ENCODE measurements at places on chromosomes 12 and 14. TPM values are rescaled to one million over a fixed set of nuclear protein-coding genes. Genes with fewer than 3 reads are reported as not detected.

DNA sequence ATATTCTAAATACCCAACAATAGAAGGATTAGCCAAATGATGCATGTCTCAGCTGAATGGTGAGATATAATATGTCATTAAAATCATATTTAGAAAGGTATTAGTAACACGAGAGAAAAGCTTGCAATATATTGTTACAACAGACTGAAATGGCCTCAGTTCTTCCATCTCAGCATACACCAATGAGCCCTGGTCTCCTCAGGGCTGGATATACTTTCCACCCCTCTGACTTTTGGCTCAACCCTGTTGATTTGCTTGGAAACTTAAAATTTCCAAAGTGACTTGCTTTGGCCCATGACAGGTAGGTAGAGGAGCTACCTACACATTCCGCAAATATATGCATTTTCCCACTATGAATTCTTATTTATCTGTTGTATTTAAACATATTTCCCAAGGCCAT lies 908.1 kb upstream of the TMEM132C start:
- no peak for DNase-seq

- DNase-seq = no peak
Measured at GRCh38 chr14:61322011-61322798, 826 bp downstream of the PRKCH start.

DNA sequence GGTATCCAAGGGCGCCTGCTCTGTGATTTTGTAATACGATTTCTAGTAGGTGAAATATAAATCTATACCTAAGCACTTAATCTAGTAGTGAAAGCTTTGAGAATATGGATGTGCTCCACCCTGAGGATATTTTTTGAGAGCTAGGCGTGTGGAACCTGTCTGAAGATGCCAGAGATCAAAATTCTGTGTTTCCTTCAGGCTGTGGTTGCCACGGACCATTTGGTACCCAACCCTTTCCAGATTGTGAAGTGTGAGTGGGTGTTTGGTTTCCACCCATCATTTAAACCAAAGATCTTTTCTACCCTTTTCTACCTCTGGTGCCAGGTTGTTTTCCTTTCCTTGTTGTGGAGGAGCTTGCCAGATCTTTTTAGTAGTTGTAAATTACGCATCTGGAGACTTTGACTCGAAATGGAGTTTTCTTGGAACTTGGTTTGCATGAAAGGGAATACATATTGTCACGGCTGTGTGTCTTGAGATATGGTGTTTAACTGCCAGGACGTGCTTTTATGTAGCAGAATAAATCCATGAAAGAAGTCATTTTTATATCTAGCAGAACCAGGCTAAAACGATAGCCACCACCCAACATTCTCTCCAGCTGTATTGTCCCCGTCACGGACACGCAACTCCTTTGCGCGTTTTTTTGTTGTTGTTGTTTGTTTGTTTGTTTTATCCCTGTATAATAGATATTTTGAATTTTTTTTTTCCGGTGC lies 2.2 kb downstream of the LRFN5 start:
- no peak for DNase-seq

DNA sequence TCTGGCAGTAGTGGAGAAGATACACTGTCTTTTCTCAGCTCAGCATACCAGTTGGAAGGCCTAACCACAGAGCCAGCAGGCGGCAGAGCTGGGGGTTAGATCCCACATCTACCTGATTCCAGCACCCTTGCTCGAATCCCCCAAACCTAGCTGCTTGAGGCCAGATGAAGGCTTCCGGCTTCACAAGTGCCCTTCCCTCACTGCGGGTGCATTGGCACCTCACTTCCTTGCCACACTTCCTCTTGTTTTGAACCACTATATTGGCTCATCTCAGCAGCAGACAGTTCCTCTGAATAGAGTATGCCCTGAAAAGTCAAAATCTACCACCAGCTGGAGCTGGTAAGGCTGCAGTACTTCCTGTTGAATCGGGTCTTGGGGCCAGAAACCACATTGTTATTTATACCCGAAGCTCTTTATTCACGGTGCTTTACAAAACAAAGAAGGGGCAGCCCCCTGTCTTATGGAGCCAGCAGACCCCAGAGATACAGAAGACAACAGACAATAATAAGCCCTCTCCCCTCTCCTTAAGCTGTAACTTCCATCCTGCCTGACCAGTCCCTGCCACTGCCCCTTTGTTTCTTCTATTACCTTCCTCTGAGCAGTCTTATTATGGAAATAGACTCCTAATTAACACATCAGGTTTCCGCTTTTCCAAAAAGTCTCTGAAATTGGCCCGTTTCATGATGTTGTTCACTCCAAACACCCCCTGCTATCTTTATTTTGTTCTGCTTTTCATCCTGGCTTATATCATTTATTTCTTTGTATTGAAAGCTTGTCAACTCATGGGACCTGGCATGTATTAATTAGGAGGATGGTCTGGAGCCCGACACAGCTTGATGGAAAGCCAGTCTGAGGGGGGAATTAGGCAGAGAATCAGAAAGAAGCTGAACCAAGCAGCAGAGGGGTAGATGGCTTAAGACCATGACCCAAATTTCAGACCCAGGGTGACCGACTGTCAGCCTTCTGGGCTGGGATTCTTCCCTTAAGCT lies 233.5 kb downstream of the EFCAB11 start:
- DNase-seq = peak; percentile 89

GRCh38 chr12:51318846-51319599 lies 5.0 kb downstream of the BIN2 start:
- peak; percentile 54 for DNase-seq

GRCh38 chr14:72640911-72641485 lies 252.9 kb downstream of the DPF3 start:
- DNase-seq = no peak

GRCh38 chr14:39467889-39468524 lies 35.8 kb upstream of the FBXO33 start:
- no peak for DNase-seq

DNA sequence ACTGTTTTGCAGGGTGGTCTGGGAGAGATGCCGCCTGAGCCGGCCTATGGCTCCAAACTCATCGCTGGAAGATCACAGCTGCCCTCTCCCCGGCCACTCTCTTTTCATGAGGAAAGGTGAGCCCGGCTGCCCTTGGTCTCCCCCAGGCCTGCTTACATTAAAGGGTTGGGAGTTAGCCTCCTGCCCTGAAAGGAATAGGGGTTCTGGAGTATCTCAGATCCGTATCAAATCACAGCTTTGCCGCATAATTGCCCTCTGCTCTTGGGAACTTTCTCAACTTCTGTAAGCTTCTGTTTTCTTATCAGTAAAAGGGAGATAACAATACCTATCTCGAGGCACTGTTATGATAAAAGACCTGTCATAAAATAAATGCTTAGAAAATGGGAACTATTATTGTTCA lies 17.6 kb downstream of the PHLDA1 start:
- DNase-seq = no peak

- no peak for DNase-seq
Measured at GRCh38 chr12:87142342-87142741, 886.2 kb upstream of the MGAT4C start.

DNA sequence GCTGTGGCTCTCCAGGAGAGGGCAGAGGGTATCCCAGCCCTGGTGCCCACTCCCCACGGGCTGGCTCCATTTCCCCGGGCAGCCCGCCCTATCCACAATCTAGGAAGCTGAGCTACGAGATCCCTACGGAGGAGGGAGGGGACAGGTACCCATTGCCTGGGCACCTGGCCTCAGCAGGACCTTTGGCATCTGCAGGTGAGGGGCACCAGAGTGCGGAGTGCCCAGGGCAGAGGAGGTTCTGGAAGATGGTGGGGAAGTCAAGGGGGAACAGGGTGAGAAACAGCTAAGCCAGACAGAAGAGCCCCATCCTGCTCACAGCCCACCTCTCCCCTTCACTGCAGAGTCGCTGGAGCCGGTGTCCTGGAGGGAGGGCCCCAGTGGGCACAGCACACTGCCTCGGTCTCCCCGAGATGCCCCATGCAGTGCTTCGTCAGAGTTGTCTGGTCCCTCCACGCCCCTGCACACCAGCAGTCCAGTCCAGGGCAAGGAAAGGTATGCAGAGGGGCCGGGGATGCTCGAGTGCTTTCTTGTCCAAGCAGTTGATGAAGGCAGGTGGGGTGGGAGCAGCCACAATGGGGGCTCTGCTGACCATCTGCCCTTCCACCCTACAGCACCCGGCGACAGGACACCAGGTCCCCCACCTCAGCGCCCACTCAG lies 10.3 kb downstream of the TNS2 start:
- no peak for DNase-seq

DNA sequence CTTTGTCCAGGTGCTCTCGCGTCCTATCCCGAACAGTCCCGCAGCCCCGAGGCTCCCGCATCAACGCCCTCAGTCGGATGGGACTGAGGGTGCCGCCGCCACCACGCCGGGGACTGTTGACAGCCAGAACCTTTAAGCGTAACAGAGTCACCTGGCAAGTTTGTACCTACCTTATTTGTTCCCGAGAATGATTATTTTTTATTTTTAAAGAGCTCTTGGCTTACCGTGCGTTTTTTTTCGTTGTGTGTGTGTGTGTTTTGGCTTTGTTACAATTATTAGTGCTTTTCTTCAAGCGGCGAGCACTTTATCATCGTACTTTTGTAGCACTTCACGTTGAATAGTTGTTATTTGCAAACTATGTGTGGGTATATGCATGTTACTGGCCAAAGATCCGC lies 463 bp downstream of the COA8 start:
- DNase-seq = no peak

DNA sequence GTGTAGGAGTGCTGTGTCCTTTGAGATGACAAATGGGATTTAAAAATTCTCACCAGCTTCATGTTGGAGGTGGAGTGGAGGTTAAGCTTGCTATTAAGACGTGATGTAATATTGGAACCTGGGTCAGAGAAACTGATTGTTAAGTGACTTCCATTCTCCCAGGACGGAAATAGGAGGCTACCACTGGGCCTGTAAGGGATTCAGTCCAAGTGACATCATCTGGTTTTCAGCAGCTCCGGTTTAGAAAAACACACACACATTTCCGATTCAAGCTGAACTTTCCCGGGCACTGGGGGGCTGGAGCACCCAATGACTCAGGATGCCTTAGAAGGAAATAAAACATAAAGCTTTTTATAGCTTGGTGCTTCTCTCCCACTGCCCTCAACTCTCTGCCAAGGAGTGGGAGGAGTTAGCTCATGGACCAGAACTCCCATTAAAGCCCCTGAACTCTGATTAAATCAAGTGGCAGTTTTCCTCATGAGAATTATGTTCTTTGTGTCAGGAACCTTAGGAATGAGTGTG lies 12.4 kb downstream of the CALM1 start:
- no peak for DNase-seq

GRCh38 chr12:12734561-12735071 lies 17.4 kb downstream of the CDKN1B start:
- no peak for DNase-seq

DNA sequence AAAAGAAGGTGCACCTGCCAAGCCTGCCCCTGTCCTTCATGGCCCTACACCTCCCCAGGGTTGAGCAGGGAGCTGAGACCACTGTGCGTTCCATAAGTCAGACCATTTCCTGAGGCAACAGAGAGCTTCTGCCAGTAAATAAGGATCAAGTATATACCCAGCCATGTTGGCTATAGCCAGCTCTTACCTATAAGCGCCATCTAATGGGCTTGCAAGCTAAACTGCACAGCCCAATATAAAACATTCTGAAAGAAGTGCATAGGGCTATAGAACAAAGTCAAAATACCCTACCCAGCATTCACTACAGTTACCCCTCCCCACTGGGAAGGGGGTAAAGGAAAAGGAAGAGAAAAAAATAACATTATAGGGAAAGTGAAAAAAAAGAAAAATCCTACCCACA lies 59.3 kb upstream of the SCAF11 start:
- DNase-seq = no peak

The PNMA1 gene
- polyA plus RNA-seq = 10.6 TPM

The LRP1-AS gene
- polyA plus RNA-seq = not detected

The MYF6 gene
- polyA plus RNA-seq = not detected
